ENCODE measurements at places on chromosomes 2 and 18. TPM values are rescaled to one million over a fixed set of nuclear protein-coding genes. Genes with fewer than 3 reads are reported as not detected.
A peak's percentile ranks its signal among the peaks of the same experiment; 100 is the strongest.

DNA sequence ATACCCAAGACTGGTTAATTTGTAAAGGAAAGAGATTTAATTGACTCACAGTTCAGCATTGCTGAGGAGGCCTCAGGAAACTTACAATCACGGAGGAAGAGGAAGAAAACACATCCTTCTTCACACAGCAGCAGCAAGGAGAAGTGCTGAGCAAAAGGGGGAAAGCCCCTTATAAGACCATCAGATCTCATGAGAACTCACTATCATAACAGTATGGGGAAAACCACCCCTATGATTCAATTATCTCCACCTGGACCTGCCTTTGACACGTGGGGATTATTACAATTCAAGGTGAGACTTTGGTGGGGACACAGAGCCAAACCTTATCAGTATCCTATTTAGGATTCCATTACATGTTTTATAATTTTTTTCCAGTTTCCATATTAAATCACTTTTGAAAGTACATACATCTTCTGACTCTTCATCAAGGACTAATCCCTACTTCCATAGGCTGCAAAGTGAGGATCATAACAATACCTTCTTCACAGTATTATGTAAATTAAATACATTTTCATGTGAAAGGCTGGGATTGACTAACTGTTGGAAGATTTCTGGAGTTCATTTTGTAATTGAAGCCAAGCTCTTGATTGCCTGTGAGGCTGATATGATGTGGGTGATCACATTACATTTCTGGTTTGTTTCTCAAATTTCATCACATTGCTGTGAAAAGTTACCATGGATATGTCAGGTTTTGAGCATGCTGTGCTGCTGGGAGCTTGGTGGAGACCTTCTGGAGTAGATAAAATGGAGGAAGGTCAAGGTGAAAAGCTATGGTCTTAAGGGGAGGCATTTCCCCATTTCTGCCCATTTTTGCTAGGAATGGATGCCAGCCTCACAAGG lies 31.7 kb upstream of the CERS6 start:
- no peak for DNase-seq

DNA sequence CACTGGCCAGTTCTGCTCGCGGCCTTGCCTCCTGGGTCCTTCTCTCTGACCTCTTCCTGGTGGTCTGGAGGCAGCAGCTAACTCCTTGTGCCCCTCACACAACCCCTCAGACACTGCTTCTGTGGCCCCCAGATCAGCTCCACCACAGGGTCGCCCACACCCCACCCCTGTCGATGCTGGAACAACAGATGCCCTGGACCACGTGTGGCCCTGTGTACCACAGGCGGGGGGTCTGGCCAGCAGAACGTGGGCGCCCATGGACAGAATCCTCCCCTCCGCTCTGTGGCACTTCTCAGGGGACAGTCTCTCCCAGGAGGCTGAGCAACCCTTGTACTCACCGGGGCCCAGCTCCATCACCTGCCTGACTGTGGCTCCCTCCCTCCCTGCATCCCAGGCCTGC lies 245.6 kb downstream of the NDUFA10 start:
- no peak for DNase-seq

DNA sequence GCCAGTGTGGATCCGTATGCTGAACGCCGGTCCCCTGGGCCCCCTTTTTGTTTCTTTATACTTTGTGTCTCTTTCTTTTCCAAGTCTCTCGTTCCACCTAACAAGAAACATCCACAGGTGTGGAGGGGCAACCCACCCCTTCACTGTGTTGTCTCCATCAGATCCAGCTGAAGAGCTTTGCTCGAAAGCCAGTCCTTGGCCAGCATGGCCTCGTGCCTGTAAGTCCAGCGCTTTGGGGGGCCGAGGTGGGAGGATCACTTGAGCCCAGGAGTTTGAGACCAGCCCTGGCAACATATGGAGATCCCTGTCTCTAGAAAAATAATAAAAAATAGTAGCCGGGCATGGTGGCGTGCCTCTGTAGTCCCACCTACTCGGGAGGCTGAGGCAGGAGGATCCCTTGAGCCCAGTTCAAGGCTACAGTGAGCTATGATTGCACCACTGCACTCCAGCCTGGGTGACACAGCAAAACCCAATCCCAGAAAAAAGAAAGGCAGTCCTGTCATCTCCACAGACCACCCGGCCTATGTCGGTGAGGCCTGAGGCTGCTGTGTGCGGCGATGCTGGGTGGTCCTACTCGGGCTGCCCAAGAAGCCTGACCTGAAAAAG lies 3.4 kb upstream of the HSBP1L1 start:
- DNase-seq: no peak

DNA sequence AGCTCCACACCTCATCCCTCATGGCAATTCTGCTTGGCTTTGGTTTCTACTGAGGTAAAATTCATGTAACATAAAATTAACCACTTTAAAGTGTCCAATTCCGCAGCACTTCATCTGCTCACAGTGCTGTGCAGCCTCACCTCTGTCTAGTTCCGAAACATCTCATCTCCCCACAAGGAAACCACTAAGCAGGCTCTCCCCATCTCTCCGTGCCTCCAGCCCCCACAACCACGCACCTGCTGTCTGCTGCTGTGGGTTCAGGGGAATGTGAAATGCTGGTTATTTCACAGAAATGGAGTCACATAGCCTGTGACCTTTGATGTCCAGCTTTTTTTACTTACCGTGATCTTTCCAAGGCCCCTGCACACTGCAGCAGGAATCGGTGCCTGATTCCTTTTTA lies 7.7 kb upstream of the GPC1 start:
- DNase-seq: no peak

DNA sequence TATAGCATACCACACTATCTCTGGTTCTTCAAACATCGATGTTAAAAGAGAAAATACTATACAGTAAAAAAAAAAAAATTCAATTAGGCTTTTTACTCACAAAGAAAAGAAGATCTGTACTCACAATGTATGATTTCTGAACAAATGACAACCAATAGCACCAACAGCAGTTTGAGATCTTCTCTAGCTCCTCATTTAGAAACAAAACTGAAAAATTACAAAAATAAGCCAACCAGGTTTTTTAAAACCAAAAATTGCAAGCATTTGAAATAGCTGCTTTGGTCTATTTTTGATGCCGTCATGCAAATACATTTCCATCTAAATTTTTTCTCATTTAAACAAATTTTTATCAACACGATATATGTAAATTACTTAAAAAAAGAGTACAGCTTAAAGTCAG lies 34.3 kb upstream of the RALBP1 start:
- DNase-seq: no peak

GRCh38 chr2:165720511-165720910 lies 73.5 kb downstream of the GALNT3 start:
- peak; percentile 87 for DNase-seq

- no peak for DNase-seq
These were observed 42.2 kb downstream of the RAB10 start for GRCh38 chr2:26076001-26076587.

GRCh38 chr2:202088777-202089176 lies 15.7 kb downstream of the KIAA2012 start:
- no peak for DNase-seq

Gene FABP1
- not detected for total RNA-seq

Gene ILKAP
- total RNA-seq: 18.8 TPM

Measured in H4 (cell line).